ENCODE measurements at places on chromosomes 1 and 21. TPM values are rescaled to one million over a fixed set of nuclear protein-coding genes. Genes with fewer than 3 reads are reported as not detected.

Gene MROH9
- not detected for total RNA-seq

Gene HSD11B1
- not detected for total RNA-seq

Gene SLC35D1
- total RNA-seq = 18.5 TPM

Gene SMIM1
- 1.5 TPM for total RNA-seq

Gene TSTD1
- 44.8 TPM for total RNA-seq

Gene FCGR3A
- 1.00 TPM for total RNA-seq

Gene RHEX
- total RNA-seq = not detected

Gene CACNA1S
- not detected for total RNA-seq

Gene B3GALT5
- not detected for total RNA-seq

Gene OR2T11
- not detected for total RNA-seq

Gene SPRR1B
- not detected for total RNA-seq

Measured in CD8-positive, alpha-beta T cell (primary cell).